ENCODE measurements at places on chromosomes 16 and 17.

DNA sequence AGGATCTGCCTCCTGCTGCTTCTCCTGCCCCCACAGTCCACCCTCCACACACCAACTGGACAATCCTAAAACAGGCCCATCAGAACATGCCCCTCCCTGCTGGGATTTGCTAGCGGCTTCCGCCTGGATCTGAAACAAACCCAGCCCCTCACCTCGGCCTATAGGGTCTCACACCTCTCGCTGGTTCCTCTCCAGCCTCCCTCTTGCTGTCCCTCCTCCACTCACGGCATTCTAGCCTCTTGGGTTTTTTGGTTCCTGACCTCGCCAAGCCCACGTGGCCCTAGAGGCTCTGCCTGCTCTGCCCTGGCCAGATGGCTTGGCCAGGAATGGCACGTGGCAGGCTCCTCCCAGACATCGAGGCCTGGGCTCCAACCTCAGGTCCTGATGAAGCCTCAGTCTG lies 15.7 kb upstream of the MTSS2 start:
- DNase-seq = no peak

GRCh38 chr17:75478508-75478907 lies 22.1 kb downstream of the TMEM94 start:
- no peak for DNase-seq

DNA sequence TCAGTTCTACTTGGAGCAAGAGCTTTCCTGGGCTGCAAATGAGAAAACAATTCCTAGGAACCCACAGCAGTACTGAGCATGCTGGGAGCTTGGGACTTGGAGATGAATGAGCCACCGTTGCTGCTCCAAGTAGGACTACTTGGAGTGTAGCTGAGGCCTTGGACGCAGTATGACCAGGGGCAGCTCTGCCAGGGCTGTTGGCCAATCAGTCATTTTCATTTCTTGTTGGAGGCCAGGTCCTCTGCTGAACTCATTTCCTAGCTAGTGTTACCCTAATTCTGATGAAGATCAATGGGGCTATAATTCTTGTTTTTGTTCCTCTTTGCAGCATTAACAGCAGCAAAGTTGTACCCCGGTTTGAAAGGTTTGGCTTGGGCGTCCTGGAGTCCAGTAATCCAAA lies 8.0 kb upstream of the LGALS9 start:
- DNase-seq = no peak

GRCh38 chr16:88345031-88345720 lies 37.6 kb upstream of the ZNF469 start:
- no peak for DNase-seq

DNA sequence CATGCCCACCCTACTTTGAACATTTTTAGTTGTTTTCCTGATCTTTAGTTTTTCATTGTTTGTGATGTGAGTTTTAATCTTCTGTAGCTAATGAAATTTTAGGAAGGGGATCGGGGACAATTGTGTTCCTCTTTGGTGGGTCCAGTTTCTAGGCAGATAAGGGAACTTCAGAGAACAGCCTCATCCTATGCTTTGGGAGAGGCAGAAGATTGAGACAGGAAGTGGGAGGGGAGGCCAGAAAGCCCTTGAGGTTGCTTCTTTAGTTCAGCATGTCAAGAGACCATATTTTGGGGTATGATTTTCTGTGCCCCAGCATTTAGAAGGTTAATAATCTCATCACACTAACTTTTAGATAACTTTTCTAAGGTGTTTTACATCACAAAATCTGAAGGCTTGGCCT lies 191.0 kb downstream of the TANC2 start:
- DNase-seq = no peak

DNA sequence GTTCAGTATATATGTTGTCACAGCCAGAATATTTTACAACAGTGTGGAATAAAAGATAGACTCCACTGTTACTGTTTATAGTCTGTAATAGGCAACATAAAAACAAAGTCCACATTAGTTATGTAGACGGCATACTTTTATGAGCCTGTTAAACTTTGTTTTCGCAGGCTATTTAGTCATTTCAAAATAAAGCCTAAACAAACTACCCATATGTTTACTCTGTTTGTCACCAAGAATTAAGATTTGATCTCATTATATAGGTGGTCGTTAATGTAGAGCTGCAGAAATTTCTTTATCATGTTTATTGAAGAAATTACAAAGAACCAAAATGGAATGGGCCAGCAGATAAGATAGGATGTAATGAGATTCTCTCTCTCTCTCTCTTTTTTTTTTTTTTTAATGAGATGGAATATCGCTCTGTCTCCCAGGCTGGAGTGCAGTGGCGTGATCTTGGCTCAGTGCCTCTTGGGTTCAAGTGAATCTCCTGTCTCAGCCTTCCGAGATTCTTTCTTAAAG lies 943.8 kb upstream of the SOX9 start:
- no peak for DNase-seq
